ENCODE measurements at places on chromosomes 2 and 18. TPM values are rescaled to one million over a fixed set of nuclear protein-coding genes. Genes with fewer than 3 reads are reported as not detected.

- DNase-seq = no peak
Measured at GRCh38 chr2:27809761-27810241, 38.3 kb downstream of the MRPL33 start.

GRCh38 chr2:238743243-238744065 is 104.4 kb upstream of the TWIST2 start:
- DNase-seq = no peak

PSMG2 gene
- total RNA-seq = 48.7 TPM

DNA sequence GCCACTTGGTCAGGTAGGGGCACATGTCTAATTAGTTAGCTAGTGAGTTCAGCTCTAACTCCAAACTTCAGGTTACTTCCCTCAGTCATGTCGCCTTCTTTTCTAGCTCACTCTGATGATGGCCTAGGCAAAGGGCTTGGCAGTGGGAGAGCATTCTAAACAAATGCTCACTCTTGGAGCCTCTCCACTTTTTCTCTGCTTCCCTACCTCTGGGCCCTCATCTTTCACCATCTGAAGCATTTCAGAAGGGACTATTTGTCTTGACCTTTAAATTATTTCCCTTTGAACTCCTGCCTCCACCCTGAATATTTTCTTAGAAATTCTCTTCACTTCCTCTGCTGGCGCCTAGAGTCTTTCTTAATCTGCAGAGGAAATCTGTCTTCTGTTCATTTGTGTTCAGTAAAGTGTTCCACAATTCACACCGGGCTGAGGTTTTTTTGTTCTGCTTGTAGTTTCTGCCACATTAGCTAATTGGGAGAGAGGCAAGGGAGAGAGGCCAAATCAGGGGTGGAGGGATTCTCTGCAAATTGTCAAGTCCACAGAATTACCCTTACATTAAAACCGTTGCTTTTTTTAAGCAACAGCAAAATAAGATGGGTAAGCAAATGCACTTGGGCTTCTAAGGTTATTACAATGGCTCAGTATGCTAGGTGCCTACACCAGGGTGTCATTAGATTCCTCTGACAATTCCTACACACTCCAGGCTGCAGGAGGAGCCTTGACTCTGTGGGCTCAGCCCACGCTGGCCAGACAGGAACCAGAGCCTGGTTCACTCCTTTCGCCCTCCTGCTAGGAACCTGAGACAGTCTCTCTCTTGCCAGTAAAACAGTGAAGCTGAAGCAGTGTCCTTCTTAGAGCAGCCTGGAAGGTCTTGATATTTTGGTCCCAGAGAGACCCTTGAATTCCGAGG is 5.5 kb downstream of the MSGN1 start:
- no peak for DNase-seq

DNA sequence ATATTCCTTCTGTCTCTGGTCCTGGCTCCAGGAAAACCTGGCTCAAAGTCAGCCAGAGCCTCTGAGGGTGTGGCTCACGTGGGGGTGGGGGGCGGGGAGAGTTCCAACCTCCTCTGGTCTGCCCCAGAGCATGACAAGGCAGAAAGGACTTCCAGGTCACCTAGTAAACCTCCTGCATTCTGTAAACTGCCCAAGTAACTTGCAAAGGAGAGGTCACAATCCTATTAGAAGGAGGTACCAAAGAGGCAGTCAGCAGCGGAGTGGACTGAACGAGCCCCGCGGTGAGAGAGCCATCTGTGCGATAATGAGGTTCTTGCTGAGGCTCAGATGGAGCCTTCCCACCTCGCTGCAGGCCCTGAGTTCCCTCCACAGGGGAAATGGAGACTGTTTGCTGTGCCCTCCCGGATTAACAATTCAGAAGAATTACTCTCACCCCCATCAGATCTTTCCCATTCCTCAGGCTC is 58.9 kb upstream of the GATA6 start:
- peak; percentile 36 for DNase-seq

DNA sequence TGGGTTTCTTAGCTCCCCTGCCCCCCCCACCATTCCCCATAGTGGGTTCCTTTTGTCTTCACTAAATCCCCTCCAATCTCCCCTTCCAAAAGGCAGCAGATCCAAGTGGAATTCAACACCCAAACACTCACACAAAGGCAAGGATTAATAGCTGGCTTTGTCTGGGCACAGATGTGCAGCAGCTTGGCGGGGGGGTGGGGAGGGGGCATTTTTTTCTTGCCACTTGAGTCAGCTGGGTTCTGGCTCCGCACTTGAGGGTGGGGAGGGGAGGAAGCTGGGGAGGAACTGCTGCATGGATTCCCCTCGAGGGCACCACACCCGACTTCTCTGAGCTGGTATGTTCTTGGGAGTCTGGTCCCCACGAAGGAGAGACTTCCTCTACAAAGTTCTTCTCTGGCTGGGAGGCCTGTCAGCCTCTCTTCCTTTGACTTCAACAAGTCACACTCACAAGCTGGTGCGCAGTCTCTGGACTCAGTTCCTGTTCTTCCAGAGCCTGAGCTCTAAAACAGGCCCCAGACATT is 36.0 kb downstream of the SERTAD2 start:
- no peak for DNase-seq

- DNase-seq = peak; percentile 64
Measured at GRCh38 chr2:69642709-69643601, 584 bp downstream of the AAK1 start.
